ENCODE measurements at places on chromosomes 7 and 10. TPM values are rescaled to one million over a fixed set of nuclear protein-coding genes. Genes with fewer than 3 reads are reported as not detected.

The HGF gene
- 6.6 TPM for total RNA-seq

The GCC1 gene
- total RNA-seq = 17.2 TPM

The PNLIPRP3 gene
- total RNA-seq = not detected

The SLIT1 gene
- total RNA-seq = not detected

The PRR15 gene
- 0.35 TPM for total RNA-seq

Measured in gastroesophageal sphincter (tissue), 4 donors.